ENCODE measurements at places on chromosomes 3 and 15.

DNA sequence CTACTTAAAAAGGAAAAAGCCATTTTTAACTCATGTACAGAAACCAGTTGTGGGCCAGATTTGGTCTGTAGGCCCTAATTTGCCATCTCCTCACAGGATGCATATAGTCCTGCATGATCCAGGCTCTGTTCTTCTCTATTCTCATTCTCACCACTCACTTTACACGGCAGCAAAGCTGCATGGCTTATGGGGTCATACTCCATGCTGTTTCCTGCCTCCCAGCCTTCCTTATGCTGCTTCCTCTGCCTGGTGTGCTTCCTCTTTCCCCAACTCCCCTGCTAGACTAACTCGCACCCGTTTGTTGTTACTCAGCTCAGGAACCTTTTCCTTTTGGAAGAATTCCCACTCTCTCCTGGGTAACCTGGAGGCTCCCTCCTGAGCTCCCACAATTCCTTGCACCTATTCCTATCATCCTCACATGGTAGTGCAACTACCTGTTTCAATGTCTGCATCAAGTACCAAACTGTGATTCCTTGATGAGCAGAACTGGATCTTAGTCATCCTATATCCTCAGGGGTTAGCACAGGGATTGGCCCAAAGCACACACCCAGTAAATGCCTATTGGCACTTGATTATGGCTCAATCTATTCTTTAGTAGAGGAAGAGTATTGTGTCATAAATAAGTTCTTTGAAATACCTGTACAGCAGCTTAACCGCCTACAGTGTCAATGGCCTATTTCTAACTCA lies 172.1 kb upstream of the MITF start:
- no peak for DNase-seq

- no peak for DNase-seq
Measured at GRCh38 chr3:127675651-127676391, 3.1 kb downstream of the ABTB1 start.

DNA sequence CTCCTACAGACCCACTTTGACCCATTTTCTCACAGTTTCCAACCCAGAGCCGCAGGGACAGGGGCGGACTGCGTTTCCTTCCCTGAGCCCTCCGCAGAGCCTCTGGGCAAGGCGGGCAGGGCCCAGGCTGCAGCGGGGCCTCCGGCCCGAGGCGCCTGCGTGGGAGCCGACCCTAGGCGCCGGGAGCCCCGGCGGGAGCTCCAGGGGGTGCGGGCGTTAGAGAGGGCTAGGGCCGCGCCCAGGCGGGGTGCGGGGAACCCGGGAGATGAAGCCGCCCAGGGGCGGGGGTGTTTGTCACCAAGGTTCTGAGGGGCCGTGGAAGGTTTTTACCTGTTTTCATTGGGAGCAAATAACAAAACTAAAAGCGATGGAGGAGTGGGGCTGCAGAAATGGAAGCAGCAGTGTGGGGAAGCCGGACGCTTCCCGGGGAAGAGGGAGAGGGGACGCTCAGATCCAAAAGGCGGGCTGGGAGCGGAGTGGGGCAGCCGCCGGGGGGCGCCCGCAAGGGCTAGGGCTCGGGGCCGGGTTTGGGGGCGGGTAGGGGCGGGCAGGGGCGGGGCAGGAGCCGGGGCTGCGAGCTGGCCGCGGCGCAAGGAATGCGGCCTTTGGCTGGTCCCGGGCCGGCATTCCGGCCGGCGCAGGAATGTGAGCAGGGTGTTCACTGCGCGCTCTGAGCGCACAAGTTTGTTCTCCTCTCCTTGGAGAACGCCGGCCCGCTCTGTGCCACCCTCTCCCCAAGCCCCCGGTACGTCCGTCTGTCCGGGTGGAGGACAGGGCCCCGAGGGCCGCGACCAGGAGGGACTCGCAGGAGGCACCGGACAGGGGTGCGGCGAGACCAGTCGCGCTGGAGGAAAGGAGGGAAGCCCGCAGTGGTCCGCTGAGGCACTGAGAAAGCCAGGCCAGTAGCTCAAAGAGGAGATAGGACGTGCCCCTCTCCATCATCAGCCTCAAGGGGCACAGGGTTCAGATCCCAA lies 61.1 kb downstream of the AMOTL2 start:
- DNase-seq, result peak; percentile 85

DNA sequence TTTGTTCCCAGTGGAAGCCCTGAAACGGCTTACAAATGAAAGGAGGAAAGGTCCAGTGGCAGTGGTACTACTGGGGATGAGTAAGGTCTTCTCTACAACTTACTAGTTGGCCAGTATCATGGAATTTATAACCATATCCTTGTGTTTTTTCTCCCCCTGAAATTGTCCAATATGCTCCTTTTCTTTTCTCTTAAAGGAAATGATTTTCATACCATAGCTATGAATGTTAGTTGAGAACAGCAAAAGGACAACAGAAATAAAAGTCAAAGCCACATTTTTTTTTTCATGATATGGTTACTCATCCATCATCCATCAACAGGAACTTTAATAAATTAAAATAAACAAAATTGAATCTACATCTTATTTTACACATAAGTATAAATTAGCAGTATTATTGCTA lies 450.4 kb downstream of the MFSD1 start:
- peak; percentile 82 for DNase-seq

GRCh38 chr3:143531101-143531500 lies 317.2 kb downstream of the SLC9A9 start:
- DNase-seq, result no peak
